COLO829 (cell line): ENCODE measurements at places on chromosomes 7 and 10.

DNA sequence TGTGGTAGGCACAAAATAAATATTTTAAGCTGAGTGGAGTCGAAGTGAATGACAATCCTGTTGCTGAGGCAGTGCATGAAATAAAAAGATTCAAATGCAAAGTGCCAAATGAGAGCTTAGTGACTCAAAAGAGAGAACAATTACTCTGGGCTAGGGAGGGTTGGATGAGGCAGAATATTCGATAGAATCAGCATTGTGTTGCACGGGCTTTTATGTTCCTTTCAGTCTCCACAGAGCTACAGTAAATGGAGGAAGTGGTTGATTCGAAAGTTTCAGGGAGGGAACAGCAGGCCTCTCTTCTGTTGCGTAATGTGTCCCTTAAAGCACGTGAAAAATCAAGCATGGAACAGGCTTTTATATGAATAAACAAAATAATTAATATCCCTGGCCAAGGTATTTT, 599.3 kb upstream of the CELF2 start:
- DNase-seq = no peak

DNA sequence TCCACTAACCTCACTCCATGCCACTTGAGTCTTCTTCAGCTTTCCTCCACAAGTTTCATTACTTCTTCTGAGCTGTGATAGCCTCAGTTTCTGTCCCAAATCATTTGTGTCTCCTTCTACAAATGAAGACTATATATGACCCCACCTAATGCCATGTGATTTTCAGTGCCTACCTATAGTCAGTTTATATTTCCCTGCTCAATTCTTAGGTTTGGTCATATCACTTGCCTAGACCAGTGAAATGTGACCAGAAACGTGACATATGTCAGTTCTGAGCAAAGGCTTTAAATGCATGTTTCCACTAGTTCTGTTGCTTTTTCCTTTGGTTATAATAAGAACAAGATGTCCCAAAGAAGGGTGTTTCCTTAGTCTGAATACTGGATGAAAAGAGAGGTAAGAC, 24.6 kb upstream of the REEP3 start:
- no peak for DNase-seq

DNA sequence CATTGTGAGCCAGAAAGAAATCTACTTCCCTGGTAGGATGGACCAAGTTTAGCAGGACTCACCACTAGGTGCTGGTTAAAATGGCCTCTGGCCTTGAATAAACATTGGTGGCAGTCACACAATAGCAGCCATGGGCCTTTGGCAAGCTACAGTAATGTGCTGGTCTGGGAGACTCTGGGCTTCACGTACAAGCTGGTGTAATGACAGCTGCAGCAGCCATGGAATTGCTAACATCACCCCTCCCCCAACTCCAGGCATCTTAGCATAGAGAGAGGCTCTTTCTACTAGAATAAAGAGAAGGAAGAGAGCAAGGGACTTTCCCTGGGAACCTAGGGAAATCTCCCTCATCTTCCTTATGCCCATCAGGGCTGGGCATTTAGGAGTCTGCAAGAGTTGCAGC, 205.1 kb upstream of the SEMA3A start:
- DNase-seq = no peak

DNA sequence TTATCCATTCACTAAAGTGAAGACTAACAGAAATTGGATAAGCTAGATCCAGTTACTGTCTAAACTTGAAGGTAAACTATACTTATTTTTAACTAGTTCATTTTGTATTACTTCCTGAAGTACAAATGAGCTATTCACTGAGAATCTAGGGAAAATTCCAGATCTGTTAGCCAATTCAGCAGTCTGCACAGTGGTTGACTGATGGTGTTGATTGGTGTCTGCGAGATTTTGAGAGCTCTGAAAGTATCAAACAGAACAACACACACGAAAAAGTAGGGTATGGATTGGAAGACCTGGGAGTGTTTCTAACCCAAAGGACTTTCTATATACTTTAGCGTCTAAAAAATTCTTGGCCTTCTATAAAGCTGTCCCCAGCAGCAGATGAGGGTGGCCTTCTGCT, 33.6 kb upstream of the AGR2 start:
- no peak for DNase-seq

DNA sequence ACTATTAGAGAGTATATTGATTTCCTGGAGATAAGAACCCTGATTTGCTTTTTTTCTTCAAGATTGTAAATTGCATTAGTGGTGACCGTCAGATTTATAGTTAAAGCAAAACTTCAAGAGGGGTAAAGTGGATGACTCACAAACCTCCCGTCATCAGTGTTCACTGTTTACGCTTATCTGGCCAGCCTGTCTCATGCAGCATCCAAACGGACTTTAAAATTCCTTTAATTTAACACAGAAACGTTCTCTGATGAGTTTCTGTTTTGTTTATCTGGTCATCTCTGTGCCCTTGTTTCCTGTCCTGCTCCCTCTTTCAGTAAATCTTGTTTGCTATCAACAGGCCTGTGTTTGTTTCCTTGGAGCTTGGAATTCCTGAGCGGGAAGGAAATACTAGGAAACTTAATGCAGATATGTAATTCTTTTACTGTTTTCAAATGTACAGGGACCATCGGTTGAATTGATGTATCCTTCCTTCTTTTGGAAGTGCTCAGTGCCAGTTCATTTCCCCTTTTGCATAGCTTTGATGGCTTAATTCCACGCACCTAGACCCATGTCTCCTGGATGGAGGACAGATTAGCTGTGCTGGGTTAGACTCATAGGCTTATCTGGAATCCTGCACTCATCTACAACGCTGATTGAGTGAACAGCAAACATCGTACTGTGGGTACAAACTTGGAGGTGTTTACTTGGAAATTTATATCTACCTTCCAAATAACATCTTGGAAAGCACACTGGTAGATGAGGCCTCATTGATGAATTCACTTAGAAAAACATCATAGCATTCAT, 21.3 kb downstream of the PTPRE start:
- DNase-seq = peak; percentile 34
